ENCODE measurements at places on chromosomes 3 and 15.

DNA sequence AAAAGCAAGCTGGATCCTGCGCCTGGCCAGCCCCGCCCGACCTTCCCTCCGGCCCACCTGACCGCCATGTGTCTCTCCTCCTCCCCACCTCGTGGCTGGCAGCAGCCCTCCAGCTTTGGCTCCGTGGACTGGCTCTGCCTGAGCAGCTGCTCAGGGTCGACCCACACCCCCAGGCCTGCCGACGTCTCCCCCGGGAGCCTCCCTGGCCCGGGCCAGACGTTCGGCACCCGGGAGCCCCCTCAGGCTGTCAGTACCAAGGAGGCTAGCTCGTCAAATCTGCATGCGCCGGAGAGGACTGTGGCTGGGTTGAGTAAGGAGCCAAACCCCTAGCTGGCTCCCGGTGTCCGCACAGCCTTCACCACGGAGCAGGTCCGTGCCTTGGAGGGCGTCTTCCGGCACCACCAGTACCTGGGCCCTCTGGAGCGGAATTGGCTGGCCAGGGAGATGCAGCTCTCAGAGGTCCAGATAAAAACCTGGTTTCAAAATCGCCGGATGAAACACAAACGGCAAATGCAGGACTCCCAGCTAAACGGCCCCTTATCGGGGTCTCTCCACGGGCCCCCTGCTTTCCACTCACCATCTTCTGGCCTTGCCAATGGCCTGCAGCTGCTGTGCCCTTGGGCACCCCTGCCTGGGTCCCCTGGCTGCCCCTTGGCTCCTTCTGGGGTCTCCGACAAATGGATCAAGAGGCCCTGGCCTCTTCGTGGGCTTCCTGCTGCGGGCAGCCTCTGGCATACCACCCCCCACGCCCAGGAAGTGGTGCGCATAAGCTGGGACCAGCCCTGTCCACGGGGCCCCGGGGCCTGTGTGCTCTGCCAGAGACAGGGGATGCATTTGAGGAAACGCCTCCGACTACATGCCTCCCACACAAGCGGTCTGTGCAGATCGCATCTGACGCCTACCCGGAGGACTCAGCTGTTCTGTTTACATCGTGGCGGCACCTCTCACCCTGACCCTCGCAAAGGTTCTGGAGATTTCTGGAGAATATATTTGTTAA lies 345.0 kb downstream of the ZNF385D start:
- DNase-seq: no peak

GRCh38 chr3:45145223-45145622 lies 955 bp downstream of the CDCP1 start:
- no peak for DNase-seq

DNA sequence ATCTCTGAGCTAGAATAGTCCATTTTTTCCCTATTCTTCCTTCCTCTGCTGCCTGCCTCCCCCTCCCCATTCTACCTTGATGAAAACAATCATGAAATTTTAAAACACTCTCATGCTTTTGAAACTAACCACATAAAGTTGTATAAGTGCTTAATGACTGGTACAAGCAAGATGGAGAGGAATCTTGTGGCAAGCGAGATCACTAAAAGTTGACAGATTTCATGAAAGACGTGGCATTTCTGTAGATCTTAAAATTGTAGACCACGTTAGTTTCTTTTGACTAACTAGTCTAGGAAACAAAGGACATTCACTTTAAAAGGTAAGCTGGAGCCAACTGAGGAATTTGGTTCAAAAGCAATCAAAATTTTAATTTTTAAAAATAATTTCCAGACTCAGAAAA lies 35.4 kb downstream of the HHLA2 start:
- DNase-seq: no peak

DNA sequence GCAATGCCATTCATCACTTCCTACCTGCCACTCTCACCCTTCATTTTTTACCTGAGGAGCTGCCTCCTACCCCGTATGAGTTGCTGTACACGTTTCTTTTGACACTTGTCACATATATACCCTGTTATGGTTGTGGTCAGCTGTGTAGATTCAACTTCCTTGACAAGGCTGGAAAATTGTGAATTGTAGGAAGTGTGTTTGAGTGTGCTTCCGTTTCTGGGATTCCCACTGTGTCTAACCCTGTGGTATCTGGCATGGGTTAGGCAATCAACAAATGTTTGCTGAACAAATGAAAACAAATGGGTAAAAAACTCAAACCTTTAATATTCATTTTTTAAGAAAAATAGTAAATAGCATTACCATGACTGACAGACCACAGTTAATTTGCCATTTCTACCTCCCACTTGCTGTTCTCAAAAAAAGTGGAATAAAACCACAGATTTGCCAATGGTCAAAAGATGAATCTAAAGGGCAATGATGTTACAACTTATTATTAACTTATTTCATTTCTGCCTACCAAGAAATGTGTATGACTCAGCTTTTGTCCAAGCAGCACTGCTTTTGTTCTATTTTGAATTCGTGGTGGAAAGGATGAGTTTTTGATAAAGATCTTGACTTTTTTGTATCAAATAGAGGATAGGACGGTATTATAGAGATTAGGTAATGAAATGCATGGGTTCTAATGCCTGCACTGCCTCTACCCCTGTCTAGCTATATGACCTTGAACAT lies 404.6 kb downstream of the LPP start:
- DNase-seq: no peak

- DNase-seq: no peak
Observed at GRCh38 chr15:80211976-80212375, 40.0 kb downstream of the CTXND1 start.

DNA sequence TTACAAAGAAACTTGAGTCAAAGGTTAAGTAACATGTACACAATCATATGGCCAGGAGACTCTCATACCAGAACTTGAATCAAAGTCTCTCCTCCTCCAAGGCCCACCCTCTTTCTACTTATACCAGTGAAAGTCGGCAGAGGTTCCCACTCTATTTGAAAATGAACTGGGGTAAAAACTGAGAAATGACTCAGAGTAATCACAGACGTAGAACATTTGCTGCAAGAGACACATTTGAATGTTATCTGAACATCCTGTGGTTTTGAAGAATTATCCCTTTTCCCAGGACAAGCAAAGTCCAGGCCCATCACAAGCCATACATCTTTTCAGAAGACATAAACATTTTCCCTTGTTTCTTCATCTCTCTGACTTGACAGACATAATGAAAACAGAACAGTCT lies 55.8 kb downstream of the SHOX2 start:
- no peak for DNase-seq

GRCh38 chr3:129233538-129233937 lies 15.9 kb upstream of the COPG1 start:
- no peak for DNase-seq

DNA sequence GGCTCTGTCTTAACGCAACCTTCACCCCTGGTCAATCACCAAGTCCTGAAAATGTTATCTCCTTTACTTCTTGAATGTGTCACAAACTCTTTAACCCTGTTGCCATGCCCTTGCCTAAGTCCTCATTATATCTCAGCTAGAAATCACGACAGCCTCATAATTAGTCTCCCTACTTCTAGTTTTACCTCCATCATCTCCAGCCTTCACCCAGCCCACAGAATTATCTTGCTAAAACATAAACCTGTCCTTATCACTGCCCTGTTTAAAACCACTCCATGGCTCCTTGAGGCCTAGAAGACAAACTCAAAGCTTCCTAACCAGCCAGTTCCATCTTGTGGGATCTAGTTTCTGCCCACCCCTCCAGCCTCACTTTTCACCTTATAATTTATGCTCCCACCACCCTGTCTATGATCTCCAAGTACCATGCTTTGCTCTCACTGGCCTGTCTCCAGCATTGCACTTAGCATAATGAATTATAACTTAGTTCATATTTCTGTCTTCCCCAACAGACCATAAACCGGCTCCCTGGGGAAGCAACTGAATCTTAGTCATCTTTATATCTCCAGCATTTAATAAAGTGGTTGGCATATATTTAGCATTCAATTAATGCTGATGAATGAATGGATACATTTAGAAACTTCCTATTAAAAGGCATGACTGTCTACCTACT lies 39.2 kb downstream of the GPR176 start:
- no peak for DNase-seq

- DNase-seq: no peak
Observed at GRCh38 chr15:50134524-50135024, 15.5 kb upstream of the ATP8B4 start.

GRCh38 chr15:97875513-97876280 lies 84.8 kb upstream of the ARRDC4 start:
- no peak for DNase-seq

DNA sequence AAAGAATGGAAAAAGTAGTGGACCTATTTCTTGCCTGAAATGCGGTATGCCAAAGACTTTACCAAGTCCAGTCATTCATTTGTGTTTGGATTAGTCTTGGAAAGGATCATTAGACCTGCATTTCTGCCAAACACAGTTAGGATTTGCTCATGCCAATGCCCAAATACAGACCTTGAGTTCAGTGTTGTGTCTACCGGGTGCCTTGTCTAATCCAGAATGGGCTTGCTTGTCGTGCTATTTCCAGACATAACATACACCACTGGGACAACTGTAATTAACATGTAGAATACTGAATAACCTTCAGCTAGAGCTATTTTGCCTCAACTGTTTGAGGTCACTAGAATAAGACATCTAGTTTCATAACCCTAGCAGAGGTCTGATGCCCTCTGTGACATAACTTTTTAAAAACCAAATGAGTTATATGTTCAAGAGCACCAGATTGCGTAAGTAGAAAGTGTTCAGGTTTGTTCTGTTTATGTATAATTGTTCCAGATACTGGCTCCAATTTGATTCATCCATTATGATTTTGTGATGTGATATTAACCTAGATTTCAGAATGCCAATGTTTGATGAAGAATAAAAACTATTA lies 145.3 kb upstream of the DPH6 start:
- no peak for DNase-seq

DNA sequence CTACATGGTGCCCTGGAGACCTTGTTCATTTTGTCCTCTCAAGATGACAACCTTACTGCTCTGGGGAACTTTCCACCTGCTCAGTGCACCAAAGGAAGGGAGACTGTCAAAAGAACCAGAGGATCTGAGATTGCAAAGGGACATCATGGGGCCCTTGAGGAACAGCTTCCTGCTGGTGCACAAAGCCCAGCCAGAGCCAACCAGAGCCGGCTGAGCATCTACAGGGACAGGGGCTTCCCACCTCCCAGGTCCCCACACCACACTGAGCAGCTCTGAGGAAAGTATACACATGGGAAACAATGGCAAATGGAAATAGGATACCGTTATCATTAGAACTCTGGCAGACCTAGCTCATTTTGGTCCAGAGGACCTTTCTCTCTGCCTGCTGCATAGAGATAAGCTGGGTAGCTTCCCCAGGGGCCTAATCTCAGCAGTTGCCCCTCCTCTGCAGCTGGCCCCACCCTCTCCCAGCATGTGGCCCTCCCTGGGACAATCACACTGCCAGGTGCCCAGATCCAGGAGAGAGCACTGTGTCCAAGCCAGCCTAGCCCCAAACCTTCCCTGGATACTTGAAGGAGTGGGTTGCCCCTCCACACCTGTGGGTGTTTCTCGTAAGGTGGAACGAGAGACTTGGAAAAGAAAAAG lies 123.4 kb upstream of the PRR20G start:
- DNase-seq: no peak

DNA sequence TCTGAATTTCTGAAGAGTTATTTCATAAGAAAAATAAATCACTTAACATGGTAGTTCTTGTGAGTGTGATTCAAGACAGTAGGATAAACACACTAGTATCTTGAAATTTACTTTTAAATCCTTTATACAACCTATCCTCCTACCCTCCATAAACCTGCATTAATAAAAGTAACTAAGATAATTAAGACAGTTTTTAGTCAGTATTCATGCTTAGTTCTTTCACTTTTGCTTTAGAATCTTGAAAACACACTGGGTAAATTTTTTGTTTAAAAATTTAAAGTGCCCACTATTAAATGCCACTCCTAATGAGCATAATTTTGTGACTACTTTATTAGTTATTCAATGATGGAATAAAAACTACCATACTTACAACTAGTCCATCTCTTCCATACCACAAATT lies 28.8 kb downstream of the GOLIM4 start:
- DNase-seq: no peak
